HTR-8/SVneo (cell line): ENCODE measurements at places on chromosomes 3 and 15.

DNA sequence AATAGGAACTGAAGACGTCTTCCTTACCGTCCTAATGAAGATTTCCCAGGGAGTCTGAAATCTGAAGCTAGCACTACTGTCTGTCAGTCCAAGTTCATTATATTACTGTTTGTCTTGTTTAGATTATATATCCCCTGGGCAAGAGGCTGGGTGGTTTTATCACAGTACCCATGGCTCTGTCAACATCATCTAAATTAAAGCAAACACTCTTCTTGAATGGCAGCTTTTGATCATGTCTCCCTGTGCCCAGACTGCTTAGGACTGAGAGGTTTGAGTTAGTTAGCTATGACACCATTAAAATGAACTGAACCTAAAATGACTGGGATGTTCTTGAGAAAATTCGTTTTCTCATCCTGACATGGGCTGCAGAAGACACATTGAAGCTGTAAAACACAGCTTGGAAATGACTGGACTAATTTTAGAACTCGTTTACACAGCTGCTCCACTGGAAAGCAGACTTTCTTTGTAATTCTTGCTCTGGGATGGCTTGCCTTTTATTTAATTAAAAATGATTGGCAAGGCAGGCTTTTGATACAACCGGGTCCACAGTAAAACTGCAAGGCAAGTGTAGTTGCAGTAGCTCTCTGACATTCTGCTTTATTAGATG is 243.5 kb downstream of the MFSD1 start:
- DNase-seq: no peak

DNA sequence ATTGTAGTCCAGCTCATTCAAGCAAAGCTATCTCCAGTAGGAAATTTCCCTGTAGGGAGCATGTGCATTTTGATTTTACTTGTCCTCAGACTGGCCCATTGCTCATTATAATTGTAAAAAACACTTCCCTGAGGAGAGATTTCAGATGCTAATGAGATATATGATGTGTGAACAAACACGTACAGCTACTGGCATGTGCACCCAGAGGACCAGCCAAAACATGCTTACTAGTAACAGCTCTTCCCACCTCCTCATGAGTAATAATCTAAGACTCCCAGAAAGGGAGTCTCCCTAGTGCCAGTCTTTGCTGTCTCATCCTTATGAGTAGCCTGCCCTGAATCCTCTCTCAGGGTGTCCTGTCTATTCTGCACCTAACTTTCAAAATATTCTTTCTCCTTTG is 43.4 kb downstream of the FBXO22 start:
- peak; percentile 10 for DNase-seq

DNA sequence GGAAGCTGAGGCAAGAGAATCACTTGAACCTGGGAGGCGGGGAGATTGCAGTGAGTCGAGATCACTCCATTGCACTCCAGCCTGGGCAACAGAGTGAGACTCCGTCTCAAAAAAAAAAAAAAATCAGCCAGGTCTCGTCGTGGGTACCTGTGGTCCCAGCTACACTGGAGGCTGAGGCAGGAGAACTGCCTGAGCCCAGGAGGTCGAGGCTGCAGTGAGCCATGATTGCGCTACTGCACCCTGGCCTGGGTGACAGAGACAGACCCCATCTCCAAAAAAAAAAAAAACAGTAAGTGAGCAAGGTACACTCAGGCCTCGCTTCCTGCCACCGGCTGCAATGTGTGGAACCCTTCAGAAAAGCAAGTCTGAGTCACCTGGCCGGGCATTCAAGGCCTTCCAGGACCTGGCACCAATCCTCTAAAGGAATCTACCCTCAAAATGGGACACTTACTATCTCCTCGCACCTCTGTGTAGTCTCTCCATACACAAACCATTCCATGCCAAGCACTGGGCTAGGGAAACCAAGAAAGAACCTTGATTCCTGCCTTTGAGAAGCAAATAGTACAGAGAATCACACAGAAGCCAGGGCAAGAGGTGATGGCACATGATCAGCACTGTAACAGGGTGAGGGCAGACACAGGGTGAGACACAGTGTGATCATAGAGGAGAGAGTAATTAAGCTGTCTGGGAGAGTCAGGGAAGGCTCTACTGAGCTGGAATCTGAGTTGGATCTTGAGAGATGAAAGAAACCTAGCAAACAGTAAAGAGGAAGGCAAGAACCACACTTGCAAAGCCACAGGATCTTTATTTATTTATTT is 9.7 kb downstream of the SCAMP2 start:
- no peak for DNase-seq

DNA sequence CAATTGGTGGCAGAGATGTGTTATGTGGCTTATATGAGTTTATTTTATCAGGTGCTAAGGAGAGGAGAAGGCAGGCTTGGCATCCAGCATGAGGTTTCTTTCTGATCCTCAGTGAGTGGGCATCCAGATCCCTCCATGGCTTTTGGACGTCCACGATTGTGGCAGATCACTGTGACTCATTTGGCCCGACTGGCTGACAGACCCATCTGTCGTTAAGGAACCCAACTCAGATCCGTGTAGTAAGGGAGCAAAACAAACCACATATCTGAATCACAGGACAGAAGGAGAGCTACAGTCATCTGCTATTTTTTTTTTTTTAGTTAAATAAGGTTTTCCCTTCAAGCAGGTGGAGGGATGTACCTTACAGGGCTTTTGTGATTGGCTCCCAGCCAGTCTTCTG is 197.0 kb upstream of the KCNH8 start:
- DNase-seq: no peak

GRCh38 chr3:187932530-187932929 is 187.3 kb upstream of the BCL6 start:
- DNase-seq: no peak

GRCh38 chr3:99846477-99847160 is 29.0 kb downstream of the CMSS1 start:
- no peak for DNase-seq

GRCh38 chr15:37618353-37618752 is 316.1 kb upstream of the TMCO5A start:
- DNase-seq: no peak

GRCh38 chr3:137084586-137084985 is 126.8 kb downstream of the IL20RB start:
- no peak for DNase-seq

GRCh38 chr3:193996641-193997089 is 139.3 kb upstream of the HES1 start:
- no peak for DNase-seq

DNA sequence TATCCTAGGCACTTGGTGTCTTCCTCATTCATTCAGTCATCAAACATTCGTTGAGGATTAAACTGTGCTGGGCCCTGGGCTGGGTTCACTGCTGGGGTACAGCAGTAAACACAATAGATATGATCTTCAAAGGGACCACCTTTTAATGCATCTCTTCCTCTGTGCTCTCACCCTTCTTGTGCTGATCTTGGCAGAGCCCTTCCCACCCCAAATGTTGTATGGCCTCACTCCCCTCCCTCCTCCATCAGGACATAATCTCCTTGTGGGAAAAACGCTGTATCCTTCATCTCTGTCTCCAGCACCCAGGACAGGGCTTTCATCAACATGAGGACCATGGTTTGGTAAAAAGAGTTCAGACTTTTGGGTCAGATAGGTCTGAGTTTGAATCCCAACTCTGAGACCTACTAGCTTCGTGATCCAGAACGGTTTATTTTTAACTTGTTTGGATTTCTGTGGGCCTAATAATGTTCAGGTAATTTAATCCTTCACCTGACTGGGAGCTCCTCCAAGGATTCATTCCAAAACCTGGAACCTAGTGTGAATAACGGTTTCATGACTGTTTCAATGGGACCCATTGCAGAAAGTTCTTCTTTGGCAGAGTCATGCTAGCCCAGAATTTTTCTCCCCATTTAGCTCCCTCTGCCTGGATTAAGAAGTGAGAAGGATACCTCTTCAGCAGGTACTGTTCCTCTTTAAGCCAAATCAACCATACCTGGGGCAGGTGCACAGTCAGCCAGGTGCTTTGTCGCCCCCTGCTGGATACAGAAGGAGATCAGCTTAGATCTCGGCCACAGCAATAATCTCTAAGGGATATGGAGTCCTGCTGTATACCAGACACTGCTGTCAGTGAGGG is 5.2 kb upstream of the WNT7A start:
- DNase-seq: peak; percentile 49

DNA sequence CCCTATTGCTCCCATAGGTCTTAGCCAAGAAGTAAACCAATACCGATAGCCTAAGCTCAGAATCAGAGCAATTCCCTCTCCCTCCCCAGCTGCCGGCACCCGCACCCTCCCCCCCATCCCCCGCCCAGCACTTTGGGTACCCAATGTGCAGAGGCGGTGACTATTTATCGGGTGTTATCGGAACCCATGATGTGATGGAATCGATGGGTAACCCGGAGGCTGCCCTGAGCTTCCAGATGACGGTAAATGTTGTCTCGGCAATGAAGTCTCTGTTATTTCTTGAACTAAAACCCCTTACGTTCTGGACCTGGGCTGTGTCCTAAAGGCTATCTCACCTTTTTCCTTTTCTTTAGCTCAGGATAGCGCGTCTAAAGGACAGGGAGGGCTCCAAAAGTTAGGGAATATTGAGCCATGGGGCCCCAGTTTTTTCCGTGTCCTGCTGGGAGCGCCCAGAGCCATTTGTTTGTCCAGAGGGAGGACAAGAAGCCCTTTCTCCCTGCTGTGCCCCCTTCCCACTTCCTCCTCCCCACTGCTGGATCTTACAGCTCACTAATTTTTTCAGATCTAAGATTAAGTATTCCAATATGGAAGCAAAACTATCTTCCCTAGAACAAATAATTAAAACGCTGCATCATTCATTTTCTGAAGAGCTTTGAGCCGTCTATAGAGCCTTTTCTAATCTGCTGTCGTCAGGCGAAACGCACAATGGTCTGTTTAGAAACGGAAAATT is 1.5 kb downstream of the SLITRK3 start:
- no peak for DNase-seq

DNA sequence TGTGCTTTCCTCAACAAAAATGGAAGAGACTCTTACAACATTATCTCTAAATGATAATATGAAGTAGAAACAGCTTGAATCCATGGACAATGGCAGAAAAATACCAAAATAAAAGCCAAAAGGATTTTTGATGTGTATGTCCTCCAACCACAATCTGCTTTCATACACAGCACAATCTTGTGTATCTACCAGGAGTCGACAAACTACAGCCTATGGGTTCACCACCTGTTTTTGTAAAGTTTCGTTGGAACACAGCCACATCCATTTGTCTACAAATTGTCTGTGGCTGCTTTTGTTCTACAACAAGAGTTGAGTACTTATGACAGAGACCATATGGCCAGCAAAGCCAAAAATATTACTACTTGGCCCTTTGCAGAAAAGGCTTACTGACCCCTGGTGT is 88.7 kb upstream of the UBE2E2 start:
- DNase-seq: no peak

- DNase-seq: no peak
These were observed 455.3 kb upstream of the NR2F2 start for GRCh38 chr15:95875121-95875643.

- DNase-seq: no peak
These were observed 572.1 kb upstream of the ADAMTS9 start for GRCh38 chr3:65259946-65260345.

GRCh38 chr15:94174399-94174802 is 57.0 kb upstream of the MCTP2 start:
- DNase-seq: peak; percentile 6

- DNase-seq: no peak
These were observed 105.5 kb downstream of the IL1RAP start for GRCh38 chr3:190619353-190619752.

GRCh38 chr15:69456208-69457166 is 3.9 kb downstream of the RPLP1 start:
- DNase-seq: no peak

DNA sequence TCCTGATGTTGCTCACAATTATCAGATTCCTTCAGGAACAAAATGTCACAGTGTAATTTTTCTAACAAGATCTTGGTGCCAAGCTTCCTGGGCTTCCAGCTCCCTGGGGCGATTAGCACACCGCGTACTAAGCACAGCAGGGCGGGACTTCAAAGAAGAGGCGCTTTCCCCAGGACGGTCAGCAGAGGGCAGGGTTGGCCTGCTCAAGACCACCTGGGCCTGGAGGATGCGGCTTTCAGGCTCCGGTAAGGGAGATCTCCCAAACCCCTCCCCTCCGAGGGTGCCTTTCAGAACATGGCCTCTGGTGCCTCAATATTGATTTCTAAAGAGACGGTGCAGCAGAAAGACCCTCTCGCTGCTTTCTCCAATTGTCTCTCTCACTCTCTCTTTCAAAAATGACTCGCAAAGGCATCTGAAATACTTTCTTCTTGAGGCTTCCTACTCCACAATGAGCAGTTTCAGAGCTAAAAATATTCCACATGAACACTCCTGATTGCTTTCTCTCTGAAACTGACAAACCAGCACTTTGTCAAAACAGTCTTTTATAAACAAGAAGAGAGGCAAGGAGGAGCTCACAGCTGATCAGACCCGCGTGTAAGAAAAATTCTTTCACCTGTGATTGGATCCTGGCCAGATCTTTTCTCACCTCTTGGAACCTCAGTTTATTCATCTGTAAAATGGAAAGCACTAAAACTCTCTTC is 154.0 kb downstream of the ADAMTS9 start:
- peak; percentile 70 for DNase-seq

DNA sequence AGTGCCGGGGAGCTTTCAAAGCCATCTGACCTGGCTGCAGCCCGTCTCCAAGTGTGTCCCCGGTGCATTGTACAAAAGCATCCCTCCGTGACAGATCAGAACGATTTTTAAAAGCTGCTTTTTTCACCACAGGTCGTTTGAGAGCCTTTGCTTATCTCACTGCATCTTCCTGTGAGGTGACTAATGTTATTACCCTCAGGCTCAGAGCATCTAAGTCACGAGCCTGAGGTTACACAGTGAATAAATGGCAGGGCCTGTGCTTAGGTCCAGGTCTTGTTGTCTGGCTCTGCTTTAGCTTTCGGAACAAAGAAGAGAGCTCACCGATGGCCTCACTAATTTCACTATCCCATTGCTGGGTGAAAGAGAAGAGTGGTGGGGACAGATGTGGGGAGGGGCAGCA is 83.3 kb downstream of the SEC22A start:
- no peak for DNase-seq

GRCh38 chr15:85415783-85416182 is 35.4 kb downstream of the AKAP13 start:
- no peak for DNase-seq

DNA sequence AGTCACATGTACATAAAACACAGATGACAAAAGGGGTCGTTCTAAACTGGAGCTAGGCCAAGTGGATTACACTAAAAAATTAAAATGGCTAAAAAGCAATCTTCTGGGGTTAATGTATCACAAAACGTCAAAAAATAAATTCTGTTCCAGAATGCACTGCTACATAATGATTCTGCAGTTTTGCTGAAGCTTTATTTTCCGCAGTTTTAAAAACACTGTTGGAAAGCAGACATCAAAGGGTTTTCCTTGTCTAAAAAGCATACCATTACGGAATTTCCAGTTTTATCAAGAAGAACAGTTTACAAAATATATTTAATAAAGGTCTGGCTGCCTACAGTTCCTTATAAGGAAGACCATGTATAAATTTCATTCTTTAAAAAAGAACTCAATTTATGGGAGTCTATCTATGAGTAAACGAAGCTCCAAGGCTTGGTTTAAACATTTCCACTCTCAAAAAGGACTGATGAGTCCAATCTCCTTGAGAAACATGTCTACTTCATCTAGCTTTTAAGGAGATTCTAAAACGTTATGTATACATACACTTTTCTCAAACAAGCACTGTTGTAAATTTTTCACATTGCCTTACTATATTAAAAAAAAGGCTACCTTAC is 1.3 kb downstream of the DMXL2 start:
- no peak for DNase-seq

GRCh38 chr3:59426821-59427565 is 377.2 kb upstream of the CFAP20DC start:
- no peak for DNase-seq
